ENCODE measurements at places on chromosomes 4 and X. TPM values are rescaled to one million over a fixed set of nuclear protein-coding genes. Genes with fewer than 3 reads are reported as not detected.

Gene XAGE2
- total RNA-seq, result not detected

Gene LRP2BP
- 0.24 TPM for total RNA-seq

Gene PAK3
- total RNA-seq, result 0.53 TPM

Gene AADAT
- 2.2 TPM for total RNA-seq

Gene CFP
- 1.9 TPM for total RNA-seq

Gene ITIH6
- under 0.01 TPM for total RNA-seq

Gene CCSER1
- total RNA-seq, result not detected

Gene GIMD1
- total RNA-seq, result not detected

Gene SASH3
- total RNA-seq, result not detected

Gene LONRF3
- total RNA-seq, result 5.2 TPM

Gene TMEM164
- total RNA-seq, result 12.0 TPM

Gene DCAF8L2
- total RNA-seq, result not detected

Gene TRIM2
- total RNA-seq, result 21.2 TPM
